Tibial artery (tissue), 4 donors: ENCODE measurements at places on chromosomes 4 and X.

- no peak for DNase-seq
- no peaks in the 10 kb centered on the region for H3K36me3 ChIP-seq
- H3K27ac ChIP-seq, result no peak overlapping the region
- no peaks in the 10 kb centered on the region for H3K4me1 ChIP-seq
- H3K27me3 ChIP-seq, result no peaks in the 10 kb centered on the region
Observed at GRCh38 chr4:60605646-60606354, 594.3 kb upstream of the ADGRL3 start.

- H3K36me3 ChIP-seq, result no peaks in the 10 kb centered on the region
- H3K27ac ChIP-seq, result no peak overlapping the region
- H3K4me1 ChIP-seq, result no peaks in the 10 kb centered on the region
- H3K27me3 ChIP-seq, result no peaks in the 10 kb centered on the region
- DNase-seq, result no peak
Observed at GRCh38 chrX:121009764-121010163, 24.2 kb upstream of the CT47A1 start.

DNA sequence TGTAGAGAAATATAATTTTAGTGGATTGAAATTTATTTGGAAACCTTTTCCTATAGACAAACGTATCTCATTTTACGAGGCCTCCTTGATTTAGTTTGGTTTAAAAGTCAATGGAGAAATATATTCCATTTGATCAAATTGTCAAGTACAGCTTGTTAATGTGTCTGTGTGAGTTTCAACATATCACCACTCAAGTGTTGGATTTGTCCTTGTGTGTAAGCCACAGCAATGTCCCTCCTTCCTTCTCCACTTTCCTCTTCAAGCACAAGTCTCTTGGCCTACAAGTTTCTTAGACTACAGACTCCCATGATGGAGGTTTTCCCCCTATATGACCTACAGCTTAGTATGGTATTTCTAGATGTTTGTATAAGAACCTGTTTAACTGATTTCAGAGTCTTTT, 104.7 kb downstream of the SYNPO2 start:
- no peaks in the 10 kb centered on the region for H3K27me3 ChIP-seq
- H3K4me1 ChIP-seq, result no peaks in the 10 kb centered on the region
- no peak for DNase-seq
- no peaks in the 10 kb centered on the region for H3K36me3 ChIP-seq
- no peak overlapping the region for H3K4me3 ChIP-seq

GRCh38 chrX:109783701-109784079, 50.6 kb upstream of the ACSL4 start:
- no peak for DNase-seq
- no peak overlapping the region for H3K27ac ChIP-seq
- no peak overlapping the region for H3K4me3 ChIP-seq
- H3K36me3 ChIP-seq, result no peaks in the 10 kb centered on the region
- no peaks in the 10 kb centered on the region for H3K4me1 ChIP-seq
- H3K27me3 ChIP-seq, result no peaks in the 10 kb centered on the region

DNA sequence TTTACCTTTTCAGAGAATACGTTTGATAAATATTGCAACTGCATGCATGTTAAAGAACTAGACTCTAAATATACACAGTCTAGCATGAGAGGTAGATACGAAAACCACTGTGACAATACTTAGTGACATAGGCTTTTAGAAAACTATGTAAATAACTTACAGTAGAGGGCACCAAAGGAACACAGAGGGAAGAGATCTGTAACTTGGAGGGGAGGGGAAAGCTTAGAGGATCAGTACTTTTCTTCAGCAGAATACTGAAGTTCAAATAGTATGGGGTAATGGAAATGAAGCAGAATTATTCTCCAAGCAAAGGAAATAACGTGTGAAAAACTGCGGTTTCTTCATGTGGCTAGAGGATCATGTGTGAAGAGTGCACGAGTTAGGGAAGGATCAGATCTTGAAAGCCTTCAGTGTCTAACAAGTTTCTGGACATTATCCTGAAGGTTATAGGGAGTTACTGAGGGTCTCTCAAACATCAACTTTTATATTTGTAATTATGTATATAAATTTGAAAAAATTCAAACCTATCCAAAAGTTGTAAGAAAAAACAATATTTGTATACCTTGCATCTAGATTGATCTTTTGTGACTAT, 264.3 kb downstream of the NPFFR2 start:
- H3K36me3 ChIP-seq, result no peaks in the 10 kb centered on the region
- no peaks in the 10 kb centered on the region for H3K27me3 ChIP-seq
- H3K4me1 ChIP-seq, result no peaks in the 10 kb centered on the region
